ENCODE measurements at places on chromosomes 5 and 9. TPM values are rescaled to one million over a fixed set of nuclear protein-coding genes. Genes with fewer than 3 reads are reported as not detected.

Gene BHMT2
- total RNA-seq = 7.5 TPM

Gene SPATA9
- not detected for total RNA-seq

Gene GNPDA1
- 68.6 TPM for total RNA-seq

Gene SHISAL2B
- not detected for total RNA-seq

Gene SOHLH1
- total RNA-seq = 0.99 TPM

Gene CDH9
- 1.6 TPM for total RNA-seq

Gene ADAMTS19
- total RNA-seq = 36.0 TPM

Gene EFNA5
- 32.2 TPM for total RNA-seq

Gene KCNV2
- 134 TPM for total RNA-seq

Gene DMRT3
- 0.22 TPM for total RNA-seq

Gene BRIX1
- 27.3 TPM for total RNA-seq

Gene GABBR2
- total RNA-seq = 37.1 TPM

Gene RASEF
- 2.8 TPM for total RNA-seq

Gene MYOT
- 15.9 TPM for total RNA-seq

Gene GARIN3
- not detected for total RNA-seq

Gene SEMA4D
- total RNA-seq = 35.8 TPM

Gene FTMT
- not detected for total RNA-seq

Gene PCDHA3
- 4.6 TPM for total RNA-seq

Gene ADRA1B
- 1.8 TPM for total RNA-seq

Gene IFNA21
- total RNA-seq = not detected

Gene BRINP1
- total RNA-seq = 15.3 TPM

Gene UQCRQ
- total RNA-seq = 78.5 TPM

Gene CCDC112
- total RNA-seq = 20.0 TPM
